HCT116 (cell line): ENCODE measurements at places on chromosomes 12 and 14.

GRCh38 chr12:7374423-7375144 lies 69.4 kb downstream of the CD163L1 start:
- DNase-seq, result peak; percentile 47

DNA sequence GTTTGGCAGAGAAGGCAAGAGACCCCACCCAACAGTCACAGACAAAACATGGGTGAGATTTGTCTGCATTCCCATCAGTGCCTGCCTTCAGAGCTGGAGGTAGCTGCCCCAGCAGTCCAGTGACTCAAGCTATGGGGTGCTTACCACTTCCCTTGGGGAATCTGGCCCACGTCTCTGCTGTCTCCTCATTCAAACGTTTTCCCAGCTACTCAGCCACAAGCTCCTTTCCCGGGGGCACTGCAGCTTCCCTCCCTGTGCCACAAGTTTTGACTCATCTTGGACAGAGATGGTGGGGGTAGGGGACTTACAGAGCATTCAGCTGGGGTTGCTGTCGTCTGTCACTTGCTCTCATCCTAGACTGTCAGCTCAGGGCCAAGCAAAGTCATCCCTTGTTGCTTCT lies 66.6 kb downstream of the FBXL14 start:
- DNase-seq, result no peak

- DNase-seq, result no peak
Measured at GRCh38 chr14:24238123-24238522, 4.3 kb downstream of the TINF2 start.

DNA sequence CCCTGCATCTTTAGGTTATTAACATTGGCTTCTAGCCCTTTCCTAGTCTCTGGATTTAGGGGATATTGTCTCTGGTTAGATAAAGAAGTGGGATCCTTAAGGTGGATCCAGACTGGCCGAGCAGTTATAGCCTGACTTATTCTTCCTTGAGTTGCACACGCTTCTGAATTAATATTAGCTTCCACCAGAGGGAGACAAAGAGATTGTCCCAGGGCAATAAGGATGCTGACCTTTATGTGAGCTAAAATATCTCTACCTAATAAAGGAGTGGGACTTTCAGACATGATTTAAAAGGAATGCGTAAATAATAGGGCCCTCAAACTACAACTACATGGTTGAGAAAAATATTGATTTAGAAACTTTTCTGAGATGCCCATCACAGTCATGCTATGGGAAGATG lies 139.7 kb downstream of the SLCO1B3 start:
- DNase-seq, result peak; percentile 18

DNA sequence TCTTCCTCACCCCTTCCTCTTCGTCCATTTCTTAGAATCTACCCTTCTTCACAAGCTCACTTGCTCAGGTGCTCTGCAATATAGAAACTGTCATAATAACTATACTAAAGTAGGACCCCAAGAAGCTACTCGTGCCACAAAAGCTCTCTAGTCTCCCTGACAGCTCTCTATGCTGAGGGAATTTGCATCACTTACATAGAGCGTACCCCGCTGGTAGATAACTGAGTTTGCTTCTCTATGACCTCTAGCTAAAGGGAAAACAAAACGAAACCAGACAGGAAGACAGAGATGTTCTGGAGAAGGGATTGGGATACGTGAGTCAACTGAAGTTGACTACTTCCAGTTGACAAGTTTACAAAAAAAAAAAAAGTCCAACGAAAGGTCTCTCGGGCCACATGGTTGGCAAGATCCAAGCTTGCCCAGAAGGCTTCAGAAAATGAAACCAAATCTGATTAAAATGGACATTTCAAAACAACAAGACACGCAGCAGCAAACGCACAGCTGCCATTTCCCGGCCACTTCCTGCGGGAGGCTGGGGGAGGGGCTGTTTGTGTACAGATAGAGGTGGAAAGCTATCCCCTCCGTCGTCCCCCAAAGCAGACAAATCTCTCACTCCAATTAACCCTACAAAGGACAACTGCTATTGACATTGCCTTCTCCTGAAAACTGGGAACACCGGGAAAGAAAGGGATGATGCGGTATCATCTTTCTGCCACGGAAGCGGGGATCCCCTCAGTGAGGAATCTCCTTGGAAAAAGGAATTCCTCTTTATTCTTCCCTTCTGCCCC lies 1.3 kb downstream of the BAZ2A start:
- no peak for DNase-seq

DNA sequence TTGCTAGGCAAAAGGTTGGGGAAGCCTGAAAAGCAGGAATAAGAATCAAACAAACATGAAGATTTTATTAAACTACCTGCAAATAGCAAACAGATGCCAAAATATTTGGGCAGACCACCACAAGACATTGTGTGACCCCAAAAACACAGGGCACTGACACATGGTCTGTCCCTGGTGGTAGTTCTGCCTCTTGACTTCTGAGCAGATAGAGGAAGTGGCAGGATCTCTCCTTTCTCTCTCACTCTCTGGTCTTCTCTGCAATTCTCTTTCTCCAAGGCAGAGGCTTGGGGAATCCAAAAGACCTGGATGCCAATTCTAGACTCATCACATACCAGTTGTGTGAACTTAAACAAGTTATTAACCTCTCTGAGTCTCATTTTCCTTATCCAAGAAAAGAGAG lies 4.3 kb upstream of the PTGDR start:
- DNase-seq, result no peak

DNA sequence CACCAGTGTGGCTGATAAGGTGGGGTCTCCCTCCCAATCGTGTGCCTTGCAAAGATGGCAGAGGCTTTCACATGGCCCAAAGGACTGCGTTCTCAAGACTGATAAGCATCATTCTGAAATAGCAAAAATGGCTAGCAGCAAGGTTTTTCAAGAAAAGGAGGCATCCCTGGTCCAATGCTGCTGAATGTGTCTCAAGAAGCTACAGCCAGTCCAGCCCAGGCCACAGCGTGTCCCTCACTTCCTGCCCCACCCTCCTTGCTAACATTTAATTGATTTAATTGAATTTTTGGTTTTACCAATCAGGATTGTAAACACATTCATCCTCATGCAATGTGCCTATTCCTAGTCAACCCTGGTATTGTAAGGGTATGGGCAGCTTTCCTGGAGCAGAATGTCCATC lies 55.9 kb downstream of the C14orf132 start:
- DNase-seq, result no peak

DNA sequence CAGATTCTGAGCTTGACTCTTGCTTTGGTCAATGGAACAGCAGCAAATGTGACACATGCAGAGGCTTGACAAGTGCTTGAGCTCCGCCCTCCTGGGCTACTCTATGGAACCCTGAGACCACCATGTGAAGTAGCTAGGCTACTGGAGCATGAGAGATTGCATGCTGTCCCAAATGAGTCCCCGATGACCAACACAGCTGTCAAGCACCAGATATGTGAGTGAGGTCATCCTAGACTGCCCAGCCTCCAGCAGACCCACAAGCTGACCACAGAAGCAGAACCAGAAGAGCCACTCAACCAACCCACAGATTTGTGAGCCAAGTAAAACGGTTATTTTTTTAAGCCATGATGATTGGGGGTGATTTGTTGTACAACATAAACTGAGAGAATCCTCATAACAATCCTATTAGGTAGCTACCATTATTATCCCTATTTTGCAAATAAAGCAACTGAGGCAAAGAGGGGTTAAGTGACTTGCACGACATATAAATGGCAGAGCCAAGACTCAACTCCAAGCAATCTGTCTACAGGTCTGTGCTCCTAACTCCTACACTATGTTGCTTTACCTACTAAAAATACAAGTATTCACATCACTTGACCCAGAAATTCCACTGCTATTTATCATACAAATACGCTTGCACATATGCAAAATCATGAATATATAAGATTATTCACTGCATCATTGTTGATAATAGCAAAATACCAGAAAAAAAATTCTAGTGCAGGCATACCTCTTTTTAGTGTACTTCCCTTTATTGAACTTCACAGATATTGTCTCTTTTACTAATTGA lies 136.2 kb downstream of the NDUFA12 start:
- DNase-seq, result no peak

DNA sequence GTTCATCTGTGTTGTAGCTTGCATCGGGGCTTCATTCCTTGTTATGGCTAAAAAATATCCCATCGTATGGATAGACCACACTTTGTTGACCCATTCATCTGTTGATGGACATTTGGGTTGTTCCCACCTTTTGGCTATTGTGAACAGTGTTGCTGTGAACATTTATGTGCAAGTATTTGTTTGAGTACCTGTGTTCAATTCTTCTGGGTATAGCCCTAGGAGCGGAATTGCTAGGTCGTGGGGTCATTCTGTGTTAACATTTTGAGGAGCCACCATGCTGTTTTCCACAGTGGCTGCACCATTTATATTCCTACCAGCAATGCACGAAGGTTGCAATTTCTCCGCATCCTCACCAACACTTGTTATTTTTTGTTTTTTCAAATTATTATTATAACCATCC lies 23.0 kb upstream of the NCOR2 start:
- DNase-seq, result no peak

DNA sequence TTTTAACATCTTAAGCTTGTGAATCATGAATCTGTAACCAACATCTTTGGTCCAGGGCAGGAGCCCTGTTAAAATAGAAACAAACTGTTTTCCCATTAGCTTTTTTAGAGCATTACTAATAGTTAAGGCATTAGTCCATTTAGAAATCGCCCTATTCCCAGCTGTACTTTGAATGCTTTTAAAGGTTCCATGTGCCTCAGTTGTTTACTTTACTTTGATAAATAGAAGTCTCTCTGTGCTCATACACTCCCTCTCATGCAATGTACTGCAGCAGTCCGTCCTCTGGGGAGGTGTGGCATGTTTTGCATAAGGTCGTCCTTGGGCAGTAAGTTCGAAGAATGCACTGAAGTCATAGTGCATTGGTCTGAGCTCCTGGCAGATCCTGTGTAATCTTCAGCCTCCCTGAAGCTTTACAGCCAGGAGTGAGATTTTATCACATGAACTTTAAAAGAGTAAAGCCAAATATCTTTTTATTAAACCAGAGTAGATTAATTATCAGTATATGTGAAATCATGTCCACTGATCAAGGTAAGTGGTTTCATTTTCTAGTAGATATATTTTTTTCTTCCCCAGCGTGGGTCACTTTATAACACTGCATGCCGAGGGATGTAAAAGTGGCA lies 134.7 kb downstream of the FGD4 start:
- peak; percentile 1 for DNase-seq

DNA sequence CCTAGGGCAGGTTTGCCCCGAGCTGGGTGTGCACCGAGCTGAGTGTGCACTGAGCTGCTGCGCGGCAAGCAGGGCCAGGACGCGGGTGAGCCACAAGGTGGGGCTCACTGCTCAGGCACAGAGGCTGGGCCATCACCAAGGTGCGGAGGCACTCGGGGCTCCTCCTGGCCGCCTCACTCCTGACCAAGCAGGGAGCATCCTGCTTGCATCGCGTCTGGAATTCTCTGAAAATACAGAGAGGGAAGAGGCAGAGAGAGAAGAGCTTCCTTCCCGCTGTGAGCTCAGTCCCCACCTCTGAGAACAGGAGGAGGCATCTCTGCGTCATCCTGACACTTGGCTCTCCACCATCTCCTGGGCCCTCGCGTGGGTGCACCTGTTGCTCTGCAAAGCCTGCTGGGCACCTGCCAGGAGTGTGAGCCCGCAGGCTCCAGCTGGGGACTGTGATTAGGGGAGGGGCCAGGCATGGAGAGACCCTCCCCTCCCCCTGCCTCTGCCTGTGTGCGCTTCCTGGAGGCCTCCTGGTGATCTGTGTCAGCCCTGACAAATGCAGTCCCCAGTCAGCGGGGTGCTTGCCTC lies 116.3 kb downstream of the GLT1D1 start:
- no peak for DNase-seq

DNA sequence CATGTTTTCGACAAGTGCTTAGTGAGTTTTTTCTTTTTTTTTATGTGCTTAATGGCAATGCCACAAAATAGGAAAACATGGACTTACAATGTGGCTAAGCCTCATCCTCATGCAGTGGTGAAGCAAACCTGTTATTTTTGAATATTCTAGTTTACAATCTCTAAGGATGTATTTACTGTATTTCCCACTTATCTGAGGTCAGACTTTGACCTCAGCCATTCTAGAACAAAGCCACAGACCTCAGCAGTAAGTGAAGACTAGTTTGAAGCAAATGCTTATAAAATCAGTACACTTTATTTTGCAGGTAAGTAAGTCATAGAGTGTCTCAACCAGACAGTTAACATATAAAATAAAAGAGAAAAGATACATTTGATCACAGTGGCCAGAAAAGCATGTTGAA lies 130.1 kb downstream of the CCDC91 start:
- no peak for DNase-seq

- no peak for DNase-seq
Measured at GRCh38 chr14:26204728-26205479, 392.9 kb downstream of the NOVA1 start.

GRCh38 chr12:80352474-80352873 lies 91.6 kb upstream of the PTPRQ start:
- DNase-seq, result no peak

DNA sequence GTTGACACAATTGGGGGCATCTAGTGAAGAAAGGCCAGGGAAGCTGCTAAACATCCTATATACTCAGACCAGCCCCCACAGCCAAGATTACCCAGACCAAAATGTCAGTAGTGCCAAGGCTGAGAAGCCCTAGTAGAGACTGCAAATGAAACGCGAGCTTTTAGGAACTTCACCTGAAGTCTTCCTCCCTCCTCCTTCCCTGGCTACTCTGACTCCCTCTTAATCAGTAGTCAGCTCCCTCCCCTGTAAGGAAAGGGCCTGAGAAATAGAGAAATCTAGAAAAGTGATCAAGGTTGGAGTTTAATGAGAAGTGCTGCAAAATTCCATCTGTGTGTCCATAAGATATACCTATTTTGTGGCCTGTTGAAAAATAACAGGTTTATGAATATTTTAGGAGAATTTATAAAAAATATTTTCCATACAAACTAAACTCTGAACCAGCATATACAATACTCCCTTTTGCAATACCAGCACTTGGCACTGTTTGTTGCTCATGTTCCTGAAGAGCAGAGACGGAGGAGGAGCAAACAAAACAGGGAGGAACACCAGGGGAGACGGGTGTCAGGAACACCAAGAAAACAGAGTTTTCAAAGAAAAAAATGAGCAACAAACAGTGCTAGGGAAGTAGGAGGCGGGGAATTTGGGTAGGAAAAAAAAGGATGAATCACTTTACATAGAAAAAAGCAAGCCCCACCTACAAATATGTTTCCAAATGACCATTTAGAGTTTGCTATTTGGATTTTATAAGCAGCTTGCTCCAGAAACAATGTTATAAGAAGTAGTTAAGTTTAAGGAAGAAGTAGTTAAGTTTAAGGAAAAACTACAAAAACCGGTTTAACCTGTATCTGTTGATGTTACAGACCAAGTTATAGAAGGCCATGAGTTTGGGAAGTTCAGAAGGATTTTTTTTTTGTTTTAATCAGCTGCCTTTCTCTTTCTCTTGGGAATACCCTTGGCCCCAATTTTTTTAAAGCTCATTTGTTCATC lies 282.1 kb upstream of the GRIP1 start:
- DNase-seq, result no peak

DNA sequence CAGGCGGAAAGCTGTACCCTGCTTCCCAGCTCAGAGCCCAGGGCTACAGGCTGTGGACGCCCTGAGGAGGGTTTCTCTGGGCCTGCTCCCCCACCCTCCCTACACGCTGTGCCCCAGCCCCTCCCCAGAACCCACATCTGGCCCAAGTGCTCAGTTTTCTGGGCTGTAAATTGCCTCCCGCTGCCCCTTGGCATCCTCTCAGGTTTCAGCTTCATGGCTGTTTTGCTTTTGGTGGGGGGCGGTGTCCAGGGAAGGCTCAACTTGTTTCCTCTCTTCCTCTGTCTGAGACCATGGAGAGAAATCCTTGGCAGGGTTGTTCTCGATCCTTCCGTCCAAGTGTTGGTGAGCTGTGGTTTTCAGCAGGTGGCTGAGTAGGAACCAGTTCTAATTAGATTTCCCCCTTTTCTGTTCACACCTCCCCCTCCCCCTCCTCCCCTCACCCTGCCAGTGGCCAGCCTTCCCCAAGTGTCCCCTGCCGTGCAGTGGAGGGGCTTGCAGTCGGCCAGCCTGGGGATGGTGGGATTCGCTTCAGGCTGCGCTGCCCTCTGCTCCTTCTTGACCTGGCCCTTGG lies 61.8 kb downstream of the TSPAN9 start:
- DNase-seq, result no peak
